Activated CD4-positive, alpha-beta T cell treated with anti-CD3 and anti-CD28 coated beads, Interleukin-2, amount 10 ng/mL, durations not matched to agents 24 days and 14 days (primary cell): ENCODE measurements at places on chromosomes 5 and 9.

- no peak for DNase-seq
These were observed 72.7 kb upstream of the IFNE start for GRCh38 chr9:21554813-21555212.

- DNase-seq = no peak
These were observed 20.1 kb downstream of the DIAPH1 start for GRCh38 chr5:141598391-141599345.

DNA sequence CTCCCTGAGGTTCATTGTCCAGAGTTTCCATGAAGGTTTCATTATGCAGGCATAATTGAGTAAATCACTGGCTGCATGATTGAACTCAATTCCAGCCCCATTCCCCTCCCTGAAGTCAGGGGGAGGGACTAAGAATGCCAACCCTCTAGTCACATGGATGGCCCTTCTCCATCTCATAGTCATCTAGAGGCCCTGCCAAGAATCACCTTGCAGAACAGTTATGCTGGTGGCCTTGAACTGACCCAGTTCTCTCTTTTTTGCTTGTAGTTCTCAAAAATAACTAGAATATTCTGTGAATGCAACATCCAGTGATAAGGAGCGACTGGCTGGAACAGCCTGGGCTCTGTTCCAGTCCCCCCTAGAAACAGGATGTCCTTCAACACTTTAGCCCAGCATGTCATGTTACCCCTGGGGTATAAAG is 31.7 kb downstream of the SLC35A4 start:
- no peak for DNase-seq

DNA sequence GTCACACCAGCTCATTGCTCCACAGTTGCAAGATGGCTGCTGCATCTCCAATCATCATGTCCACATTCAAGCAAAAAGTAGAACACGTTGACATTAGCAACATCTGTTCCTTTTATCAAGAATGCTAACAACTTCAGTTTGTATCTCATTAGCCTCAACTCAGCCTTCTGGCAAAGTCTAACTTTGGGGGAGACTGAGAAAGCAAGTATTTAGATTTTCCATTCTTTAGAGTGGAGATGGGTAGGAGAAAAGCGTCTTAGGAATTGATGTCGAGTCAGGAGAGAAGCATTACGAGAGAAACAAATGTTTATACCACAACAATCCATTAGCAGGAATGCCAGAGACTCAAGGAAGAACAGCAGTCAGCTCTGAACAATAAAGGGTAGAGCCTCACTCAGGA is 446.3 kb downstream of the ENC1 start:
- DNase-seq = no peak

GRCh38 chr5:81972492-81972783 is 615 bp downstream of the ATG10 start:
- no peak for DNase-seq

DNA sequence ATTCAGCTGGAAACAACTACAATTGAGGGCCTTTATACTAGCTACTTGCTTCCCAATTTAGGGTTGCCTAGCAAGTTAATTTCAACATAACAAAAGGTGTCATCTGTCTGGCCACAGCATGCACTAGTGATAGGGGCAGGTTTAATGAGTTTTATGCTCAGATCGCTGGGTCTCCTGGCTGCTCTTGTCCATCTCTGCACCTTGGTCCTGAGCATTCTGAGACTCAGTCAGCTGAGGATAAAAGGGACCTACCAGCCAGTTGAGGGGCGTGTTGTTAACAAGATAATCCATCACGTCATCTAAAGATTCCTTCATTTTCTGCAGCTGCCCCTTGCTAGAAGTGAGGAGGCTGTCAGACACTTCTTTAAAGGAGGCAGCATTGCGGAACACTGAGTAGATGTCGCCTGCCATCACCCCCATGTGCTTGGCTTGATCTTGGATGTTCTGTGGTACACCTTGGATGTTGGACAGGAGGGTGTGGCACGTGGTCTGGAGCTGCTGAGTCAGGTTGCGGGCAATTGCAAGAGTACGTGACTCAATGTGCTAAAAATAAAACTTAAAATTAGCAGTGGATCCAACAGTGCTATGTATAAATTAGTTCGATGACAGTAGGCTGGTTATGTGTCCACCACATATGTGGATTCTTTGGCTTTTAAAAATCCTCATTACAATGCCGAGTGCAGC is 11.0 kb downstream of the PLIN2 start:
- DNase-seq = no peak

- no peak for DNase-seq
These were observed 17.4 kb downstream of the ABITRAM start for GRCh38 chr9:108951578-108951977.
